ENCODE measurements at places on chromosomes 3 and 15.

DNA sequence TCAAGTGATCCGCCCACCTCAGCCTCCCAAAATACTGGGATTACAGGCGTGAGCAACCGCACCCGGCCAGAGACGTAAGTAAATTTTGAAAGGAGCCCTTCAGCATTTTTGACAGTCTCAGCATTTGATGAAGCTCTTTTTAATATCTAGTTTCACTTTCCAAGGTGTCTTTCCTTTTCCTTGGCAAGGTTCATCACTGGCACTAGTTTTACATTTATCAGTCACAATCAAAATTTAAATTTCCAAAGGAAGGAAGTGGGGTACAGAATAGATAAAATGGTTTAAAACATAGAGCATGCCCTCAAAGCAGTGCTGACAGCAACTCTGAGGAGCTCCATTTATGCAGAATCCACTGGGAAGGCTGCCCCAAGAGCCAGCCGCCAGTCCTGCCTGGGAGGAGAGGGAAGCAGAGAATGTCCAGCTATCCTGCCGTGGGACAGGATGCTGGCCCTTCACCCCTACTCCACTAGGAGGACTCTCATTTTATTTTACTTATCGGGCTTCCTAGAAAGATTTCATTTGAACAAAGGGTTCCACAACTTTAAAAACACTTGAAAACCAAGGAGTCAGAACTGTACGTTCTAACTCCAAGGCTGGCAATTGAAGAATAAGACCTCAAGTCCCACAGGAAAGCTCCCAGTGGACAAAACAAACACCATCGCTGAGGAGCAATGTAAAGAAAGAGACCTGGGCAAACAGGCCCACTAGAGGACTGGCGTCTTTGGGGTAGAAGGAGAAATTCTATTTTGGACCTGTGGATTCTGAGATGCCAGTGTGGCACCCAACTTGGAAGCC lies 9.9 kb downstream of the SFMBT1 start:
- DNase-seq = no peak

DNA sequence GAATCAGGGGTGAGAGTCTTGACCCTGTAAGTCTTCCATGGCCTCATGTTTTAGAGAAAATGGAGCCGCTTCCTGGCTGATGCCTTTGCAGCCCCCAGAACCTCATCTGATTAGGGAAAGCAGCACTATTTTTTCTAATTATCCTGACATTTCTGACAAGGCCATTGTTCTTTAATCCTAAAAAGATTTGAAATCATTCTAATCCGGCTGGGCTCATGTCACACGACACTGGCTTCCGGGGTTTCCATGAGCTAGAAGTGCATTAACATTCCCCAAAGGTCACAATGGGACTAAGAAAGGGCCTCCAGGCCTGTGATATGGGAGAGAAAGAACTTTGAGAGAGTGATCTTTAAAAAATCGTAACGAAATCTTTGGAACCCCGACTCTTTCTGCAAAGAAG lies 33.1 kb downstream of the RBP2 start:
- DNase-seq = no peak

- no peak for DNase-seq
Observed at GRCh38 chr3:119323723-119324085, 29.5 kb downstream of the ARHGAP31 start.

- DNase-seq = no peak
Observed at GRCh38 chr3:36734742-36735141, 29.6 kb downstream of the DCLK3 start.

GRCh38 chr3:27717200-27717852 lies 4.8 kb downstream of the EOMES start:
- DNase-seq = no peak

GRCh38 chr3:46913644-46914043 lies 36.1 kb downstream of the PTH1R start:
- DNase-seq = peak; percentile 66

GRCh38 chr3:178802993-178803693 lies 266.9 kb downstream of the KCNMB2 start:
- no peak for DNase-seq

- DNase-seq = no peak
Observed at GRCh38 chr15:93870583-93870982, 360.8 kb upstream of the MCTP2 start.

- DNase-seq = no peak
Observed at GRCh38 chr3:62631488-62631887, 243.7 kb downstream of the CADPS start.

- DNase-seq = no peak
Observed at GRCh38 chr3:45943207-45943846, at the start of gene CXCR6. Gene CXCR6 (plus strand): TSS chr3:45943464. CDS start chr3:45946482, 3,018 bp downstream.

DNA sequence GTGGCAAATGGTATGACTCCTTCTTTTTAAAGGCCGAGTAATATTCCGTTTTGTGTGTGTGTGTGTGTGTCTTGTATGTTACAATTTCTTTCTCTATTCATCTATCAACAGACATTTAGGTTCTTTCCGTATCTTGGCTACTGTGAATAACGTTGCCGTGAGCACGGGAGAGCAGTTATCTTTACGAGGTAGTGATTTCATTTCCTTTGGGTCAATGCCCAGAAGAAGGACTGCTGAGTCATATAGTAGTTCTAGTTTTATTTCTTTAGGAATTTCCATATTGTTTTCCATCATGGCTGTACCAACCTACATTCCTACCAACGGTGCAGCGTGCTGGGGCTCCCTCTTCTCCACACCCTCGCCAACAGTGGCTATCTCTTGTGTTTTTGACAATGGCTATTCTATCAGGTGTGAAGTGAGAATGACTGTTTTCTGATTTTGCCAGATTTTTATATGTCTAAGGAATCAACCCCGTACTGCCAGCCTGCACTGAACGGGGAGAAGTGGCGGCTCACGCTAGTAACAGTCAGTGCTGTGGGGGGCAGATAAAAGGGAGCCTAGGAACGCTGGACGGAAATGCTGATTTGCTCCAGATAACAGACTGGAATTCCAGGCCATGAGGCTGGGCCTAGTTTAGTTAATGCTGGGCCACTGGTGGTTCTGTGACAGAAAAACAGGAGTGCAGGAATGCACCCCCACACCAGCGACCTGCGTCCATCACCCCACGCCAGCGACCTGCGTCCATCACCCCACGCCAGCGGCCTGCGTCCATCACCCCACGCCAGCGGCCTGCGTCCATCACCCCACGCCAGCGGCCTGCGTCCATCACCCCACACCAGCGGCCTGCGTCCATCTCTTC lies 168.1 kb downstream of the XXYLT1 start:
- DNase-seq = no peak

DNA sequence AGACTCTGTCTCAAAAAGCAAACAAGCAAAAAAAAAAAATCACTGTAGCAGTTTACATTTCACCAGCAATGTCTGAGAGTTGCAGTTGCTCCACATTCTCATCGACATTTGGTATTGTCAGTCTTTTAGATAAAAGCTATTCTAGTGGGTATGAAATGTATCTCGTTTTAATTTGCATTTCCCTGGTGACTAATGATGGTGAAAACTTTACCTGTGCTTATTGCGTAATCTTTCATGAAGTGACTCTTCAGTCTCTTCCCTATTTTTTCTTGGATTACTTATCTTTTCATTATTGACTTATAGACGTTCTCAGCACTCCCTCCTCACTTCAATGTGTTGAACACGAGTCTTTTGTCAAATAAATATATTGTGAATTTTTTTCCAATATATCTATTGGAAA lies 37.2 kb upstream of the CLSTN2 start:
- no peak for DNase-seq

DNA sequence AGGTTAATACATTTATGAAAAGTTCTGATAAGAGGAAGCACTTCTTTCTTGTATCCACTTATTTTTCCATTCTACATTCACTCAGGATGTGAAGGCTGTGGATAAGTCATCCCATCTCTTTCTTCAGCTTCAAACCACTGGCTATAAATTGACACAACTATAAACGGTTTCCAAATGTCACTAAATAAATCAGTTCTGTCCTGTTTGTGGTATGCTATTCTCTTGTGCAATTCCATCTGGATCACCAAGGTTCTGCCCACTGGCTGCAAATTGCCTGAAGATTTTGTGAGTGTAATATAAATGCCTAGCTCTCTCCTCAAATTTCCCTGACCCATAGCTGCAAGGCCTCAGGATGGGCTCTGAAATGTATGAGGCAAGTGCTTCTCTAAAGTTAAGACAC lies 7.1 kb upstream of the LMOD3 start:
- DNase-seq = no peak

- no peak for DNase-seq
Observed at GRCh38 chr15:45670091-45670490, 35.3 kb downstream of the SQOR start.

DNA sequence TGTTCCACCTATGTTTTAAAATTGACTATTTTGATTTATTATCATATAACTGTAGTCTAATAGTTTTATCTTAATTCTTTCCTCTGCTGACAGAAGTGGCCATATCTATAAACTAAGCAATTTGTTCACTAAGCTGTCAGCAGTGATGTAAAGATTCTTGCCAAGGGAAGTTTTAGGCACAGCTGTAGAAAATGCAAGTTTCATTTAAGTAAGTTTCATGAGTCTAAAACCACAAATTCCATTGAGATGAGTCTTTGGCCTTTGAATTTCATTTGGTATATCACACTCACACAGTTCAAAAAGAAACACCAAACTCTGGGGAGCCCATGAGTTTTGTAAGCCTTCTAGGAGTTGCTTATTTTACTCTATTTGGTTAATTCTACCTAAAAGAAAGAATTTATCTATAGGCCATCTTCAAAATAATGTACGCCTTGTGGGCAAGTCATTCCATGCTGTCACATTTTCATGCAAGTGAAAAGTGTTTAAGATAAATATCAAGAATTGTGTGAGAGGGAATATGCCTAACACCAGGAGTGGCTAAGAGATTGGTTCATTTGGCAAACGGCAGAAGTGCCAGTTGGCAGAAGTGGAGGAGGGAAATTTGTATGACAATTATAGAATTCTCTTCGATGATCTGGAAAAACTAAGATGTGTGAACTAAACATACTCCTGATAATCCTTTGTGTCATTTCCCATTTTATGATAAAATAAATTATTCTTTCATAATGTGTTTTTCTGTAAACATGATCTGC lies 292.9 kb downstream of the ZIC4 start:
- DNase-seq = no peak

DNA sequence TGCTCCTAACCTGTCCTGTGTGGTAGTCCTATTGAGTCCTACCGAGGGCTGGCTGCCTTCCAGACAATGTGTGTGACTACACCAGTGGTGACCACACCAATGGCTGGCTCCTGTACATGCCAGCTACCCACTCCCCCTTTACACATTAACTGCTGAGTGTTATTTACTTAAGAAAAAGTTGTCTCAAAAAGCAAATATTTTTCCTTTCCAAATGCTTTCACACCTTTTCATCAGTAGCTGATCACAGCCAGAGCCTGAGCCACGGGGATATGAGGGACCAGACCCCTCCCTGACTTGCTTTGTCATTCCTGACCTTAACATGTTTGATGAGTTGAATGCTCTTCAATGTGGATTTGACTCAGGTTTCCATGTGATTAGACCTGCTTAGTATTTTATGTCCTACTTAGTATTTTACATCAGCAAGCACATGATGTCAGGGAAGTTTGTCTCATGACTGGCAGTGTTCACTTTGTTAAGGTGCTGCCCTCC lies 29.6 kb upstream of the GREM1 start:
- DNase-seq = no peak

DNA sequence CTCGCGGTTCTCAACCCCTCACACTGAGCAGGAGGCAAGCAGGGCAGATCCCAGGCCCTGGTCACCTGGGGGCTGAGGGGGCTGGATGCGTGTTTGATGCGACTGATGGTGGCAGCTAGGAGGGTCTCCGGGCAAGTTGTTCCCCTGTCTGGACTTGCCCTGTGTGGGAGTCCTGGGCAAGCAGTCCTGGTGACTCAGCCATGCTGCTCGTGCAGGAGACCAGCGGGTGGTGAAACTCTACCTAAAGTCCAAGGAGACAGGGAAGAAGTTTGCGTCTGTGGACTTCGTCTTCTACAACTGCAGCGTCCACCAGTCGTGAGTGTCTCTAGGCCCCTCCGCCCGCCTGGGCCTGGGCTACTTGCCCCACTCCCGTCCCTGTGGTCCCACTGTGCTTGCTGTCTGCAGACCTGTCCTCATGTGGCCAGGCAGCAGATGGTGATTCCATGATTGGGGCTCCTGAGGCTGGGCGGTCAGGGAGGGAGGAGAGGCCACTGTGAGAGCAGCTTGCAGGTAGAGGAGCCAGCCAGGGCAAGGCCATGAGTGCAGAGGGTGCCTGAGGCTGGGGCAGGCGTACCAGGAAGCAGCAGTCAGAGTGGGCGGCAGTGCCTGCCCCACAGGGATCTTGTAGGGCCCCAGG lies 23.1 kb downstream of the PLXNA1 start:
- DNase-seq = no peak

DNA sequence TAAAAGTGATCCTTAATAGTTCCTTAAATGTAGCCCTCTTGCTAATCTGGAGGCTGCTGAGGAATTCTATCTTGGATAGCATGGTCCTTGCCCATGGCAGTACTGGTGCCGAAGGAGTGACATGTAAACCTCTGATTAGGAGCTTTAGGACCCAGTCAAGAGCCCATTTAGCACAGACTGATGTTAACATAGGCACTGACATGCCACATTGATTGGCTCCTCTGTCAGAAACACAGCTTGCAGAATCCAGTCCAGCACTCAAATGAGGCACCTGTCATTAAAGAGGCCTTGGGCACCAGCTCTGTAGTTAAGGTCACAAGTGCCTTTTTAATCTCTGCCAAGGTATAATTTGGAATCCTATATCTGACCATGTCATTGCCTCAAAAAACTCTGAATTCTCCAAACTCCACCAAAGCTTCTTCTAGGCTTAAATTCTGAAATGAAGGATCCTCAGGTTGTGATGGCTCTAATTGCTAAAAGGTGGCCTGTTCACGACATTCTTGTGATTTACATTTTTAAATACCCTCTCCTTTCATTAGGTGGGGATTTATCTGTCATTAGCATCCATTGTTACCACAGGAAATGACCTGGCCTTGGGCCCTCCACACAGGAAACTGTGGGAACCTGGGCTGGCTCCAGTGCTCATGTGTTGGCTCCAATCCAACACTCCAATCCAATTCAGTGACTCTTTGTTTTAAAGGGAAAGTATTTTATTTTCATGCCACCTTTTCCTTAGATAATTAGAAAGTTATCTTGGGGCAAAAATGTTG lies 57.3 kb upstream of the RNF7 start:
- DNase-seq = no peak
